ENCODE measurements at places on chromosomes 1 and 21.

DNA sequence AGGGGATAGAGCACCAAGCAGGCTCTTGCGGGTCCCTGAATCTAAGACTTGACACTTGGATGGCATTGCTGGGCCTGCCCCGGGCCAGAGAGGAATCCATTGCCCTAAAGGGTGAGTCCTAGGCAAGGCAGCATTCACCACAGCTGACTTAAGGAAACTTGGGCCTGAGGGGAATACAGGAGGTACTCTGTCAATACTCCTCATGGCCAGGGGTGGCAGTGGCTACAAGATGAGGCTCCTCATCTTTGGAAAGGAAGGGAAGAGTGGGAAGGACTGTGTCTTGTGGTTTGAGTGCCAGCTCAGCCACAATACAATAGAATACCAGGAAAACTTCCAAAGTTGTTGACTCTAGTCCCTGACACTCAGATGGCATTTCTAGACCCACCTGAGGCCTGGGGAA is 5.1 kb downstream of the KRTAP22-1 start:
- no peak for DNase-seq

GRCh38 chr21:15005391-15005790 is 59.4 kb downstream of the NRIP1 start:
- DNase-seq, result no peak

- no peak for DNase-seq
Measured at GRCh38 chr1:2042830-2043773, 7.1 kb upstream of the PRKCZ start.

DNA sequence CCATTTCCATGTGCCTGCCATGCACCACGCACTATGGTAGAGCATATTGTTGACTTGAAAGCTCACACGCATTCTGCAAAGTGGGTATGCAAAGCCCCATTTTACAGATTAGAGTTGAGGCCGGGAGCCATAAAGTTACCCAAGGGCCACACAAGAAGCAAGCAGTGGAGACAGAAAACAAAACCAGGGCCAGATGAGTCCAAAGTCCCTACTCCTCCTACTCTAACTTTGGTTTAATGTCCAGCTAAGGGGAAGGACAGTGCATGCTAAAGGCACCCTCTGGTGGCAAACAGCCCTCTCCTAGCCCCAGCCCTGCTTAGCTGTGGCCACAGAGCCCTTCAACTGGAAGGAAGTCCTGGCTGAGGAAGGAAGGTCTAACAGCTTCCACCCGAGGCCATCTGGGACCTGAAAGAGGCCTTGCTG is 74.9 kb downstream of the SLC66A1 start:
- DNase-seq, result no peak

Measured in stimulated activated CD4-positive, alpha-beta T cell treated with anti-CD3 and anti-CD28 coated beads, TNF-alpha, amount 100 ng/mL, for 4 hours (primary cell).